ENCODE measurements at places on chromosomes 2 and 18. TPM values are rescaled to one million over a fixed set of nuclear protein-coding genes. Genes with fewer than 3 reads are reported as not detected.

Gene ANKRD62
- polyA plus RNA-seq: not detected

Gene IFIH1
- 3.8 TPM for polyA plus RNA-seq

Gene ARHGEF4
- polyA plus RNA-seq: 11.8 TPM

- no peak for DNase-seq
Observed at GRCh38 chr2:146523196-146523595, 1321.6 kb upstream of the ACVR2A start.

GRCh38 chr2:177542396-177542795, 149.8 kb downstream of the AGPS start:
- DNase-seq: peak; percentile 77

DNA sequence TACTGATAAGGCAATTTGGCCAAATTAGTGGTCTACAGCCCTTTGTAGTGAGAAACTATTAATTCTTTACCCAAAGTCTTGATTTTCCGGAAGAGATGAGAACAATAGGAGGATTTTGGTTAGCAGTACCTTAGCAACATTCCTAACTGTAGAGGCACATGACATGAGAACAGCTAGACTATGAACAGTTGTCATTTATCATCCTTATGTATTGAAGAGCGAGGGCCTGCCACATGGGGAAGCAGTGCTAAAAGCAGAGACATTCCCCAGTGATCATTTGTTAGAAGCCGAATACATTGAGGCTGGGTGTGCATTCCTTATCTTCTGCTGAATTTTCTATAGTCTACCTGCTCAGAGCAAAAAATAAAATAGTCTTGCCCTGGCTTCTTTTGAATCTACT, 65.2 kb downstream of the RBBP8 start:
- DNase-seq: no peak

DNA sequence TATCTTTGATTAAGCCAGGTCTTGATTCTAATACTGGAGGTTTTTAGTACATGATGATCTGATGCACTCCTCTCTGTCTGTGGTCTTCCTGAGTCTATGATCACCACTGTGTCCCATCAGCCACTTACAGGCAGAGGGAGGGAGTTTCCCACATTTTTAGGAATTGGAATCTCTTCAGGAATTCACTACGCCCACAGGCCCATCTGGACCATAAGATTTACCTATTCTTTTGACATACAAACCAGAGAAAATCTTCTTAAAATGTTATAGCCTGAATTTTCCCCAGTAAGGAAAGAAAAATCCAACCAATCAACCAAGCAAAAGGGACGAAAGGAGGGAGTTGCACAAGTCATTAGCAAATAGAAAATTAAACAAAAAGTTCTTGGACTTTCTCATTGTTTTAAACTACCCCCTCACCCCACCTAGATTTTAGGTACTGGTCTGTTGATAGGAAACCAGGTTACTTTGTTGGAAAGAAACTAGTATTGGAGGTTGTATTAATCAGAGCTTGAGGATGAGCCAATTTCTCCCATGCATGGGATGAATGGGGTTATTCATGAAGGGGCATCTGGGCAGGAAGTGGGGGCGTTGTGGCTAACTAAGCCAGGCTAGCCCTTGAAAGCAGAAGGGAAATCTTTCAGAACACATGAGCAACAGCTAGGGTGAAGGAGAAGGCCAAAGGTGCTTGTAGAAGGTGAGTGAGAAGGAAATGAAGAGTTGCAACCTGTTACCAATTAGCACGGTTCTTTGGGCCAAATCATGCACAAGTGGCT, 328.2 kb upstream of the MEX3C start:
- DNase-seq: no peak

- no peak for DNase-seq
Observed at GRCh38 chr2:12617366-12617765, 99.4 kb upstream of the TRIB2 start.

GRCh38 chr2:85012855-85013254, 41.9 kb downstream of the KCMF1 start:
- no peak for DNase-seq

- no peak for DNase-seq
Observed at GRCh38 chr18:12373116-12373770, 3.8 kb downstream of the AFG3L2 start.

GRCh38 chr2:101823859-101824258, 126.4 kb downstream of the MAP4K4 start:
- DNase-seq: no peak
